ENCODE measurements at places on chromosomes 13 and 19.

DNA sequence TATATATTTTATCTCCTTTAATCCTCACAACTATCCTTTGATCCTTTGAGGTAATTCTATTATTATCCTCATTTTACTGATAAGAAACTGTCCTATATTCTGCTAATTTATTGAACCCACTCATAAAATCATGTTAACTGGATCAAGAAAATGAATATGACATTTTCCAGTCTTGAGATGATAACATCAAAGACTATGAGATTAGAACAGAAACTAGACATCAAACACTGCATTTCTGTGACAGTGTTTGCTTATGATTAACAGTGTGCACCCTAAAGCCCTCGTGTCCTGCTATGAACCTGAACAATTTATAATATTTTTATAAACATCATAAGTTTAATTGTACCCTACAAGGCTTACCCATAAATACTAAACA, 96.3 kb downstream of the TBC1D4 start:
- DNase-seq, result no peak

GRCh38 chr13:44768775-44769581, 192.8 kb upstream of the TSC22D1 start:
- no peak for DNase-seq

DNA sequence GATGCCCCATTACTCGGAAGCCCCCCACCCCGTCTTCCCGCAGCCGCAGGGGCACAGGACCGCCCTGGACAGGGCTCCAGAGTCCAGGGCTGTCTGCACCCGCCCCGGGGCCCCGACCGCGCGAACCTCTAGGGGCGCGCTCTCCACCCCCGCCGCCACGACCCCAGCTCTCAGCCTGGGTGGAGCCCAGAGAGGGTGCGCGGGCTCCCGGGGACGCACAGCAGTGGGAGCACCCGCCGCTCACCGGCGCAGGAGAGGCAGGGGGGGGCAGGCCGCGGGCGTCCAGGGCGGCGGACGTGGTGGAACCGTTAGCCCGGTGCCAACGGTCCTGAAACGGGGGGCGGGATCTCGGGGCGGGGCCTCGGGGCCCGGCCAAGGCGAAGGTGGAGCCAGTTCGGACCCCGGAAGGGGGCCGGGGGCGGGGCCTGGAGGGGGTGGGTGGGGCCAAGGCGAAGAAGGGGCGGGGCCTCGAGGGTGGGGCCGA, at the start of gene ATP8B3:
ATP8B3 (minus strand) TSS at position 335 of the 484 bp plus-strand sequence. CDS start 540 bp downstream, outside the sequence.
- no peak for DNase-seq

DNA sequence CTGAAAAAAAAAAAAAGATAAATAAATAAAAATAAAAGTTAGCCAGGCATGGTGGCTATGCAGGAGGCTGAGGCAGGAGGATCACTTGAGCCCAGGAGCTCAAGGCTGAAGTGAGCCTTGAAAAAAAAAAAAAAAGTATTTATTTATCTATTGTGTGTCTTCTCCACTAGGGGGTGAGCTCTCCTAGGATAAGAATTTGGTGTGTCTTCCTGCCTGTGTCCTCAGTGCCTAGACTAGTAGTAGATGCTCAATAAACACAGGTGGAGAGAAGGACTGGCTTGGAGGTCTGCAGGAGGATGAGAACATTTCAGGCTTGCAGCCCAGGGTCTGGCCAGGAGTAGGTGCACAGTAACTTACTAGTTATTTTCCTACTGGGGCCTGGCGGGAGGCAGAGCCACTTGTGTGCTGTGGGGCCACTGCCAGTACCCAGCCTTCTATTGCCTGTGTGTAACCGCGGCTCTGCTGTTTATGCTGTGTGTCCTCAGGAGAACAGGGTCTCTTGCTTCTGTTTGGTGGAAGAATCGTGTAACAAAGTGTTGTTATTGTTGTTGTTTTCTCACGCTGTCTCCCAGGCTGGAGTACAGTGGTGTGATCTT, 5.4 kb downstream of the LMTK3 start:
- DNase-seq, result peak; percentile 47

DNA sequence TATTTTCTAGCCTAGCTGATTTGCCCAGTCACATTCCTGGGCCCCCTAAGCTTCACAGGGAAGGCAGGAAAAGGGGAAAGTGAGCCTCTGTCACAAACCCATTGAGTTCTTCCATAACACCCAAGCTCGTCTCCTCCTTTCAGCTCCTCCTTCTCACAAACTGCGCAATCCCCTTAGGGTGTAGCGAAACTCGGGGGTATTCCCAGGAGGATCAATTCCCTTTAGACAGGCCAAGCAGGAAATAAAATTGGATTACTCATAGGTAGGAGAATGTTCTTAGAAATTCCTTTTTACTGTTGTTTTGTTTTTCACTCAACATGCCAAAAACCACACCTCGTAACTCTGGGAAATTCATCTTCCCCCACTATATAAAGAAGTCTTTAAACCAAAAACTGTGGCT, 139.3 kb downstream of the IRS2 start:
- no peak for DNase-seq

DNA sequence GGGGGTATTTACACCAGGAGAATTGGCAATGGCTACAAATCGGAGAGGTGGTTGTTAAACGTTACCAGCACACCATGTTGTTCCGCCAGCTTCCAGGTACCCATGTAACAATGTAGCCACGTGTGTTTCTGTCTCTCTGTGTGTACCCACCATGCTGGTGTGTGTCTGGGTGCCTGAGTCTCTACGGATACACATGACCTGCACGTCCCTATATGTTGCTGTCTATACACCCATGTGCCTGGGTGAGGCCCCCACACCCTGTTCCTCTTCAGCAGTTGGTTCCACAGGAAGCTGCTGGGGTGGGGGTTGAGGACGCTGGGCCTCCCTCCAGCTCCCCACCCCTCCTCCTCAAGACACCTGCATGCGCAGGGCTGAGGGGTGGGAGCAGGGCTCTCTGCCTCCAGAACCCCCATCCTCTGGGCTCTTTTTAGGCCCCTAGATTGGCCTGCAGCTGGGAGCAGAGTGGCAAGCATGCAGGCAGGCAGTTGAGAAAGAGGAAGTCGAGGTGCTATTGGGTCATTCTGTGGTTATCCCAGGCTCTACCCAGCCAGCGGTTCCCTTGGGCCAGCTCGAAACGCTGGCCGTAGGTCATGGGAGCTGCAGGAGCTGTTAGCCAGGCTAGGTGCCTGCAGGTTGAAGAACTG, at the start of gene ARHGEF18:
ARHGEF18 (plus strand) TSS at position 351 of the 644 bp plus-strand sequence. CDS start 13,954 bp downstream, outside the sequence.
- DNase-seq, result no peak

GRCh38 chr13:30743319-30744055, 8.1 kb downstream of the ALOX5AP start:
- DNase-seq, result no peak

DNA sequence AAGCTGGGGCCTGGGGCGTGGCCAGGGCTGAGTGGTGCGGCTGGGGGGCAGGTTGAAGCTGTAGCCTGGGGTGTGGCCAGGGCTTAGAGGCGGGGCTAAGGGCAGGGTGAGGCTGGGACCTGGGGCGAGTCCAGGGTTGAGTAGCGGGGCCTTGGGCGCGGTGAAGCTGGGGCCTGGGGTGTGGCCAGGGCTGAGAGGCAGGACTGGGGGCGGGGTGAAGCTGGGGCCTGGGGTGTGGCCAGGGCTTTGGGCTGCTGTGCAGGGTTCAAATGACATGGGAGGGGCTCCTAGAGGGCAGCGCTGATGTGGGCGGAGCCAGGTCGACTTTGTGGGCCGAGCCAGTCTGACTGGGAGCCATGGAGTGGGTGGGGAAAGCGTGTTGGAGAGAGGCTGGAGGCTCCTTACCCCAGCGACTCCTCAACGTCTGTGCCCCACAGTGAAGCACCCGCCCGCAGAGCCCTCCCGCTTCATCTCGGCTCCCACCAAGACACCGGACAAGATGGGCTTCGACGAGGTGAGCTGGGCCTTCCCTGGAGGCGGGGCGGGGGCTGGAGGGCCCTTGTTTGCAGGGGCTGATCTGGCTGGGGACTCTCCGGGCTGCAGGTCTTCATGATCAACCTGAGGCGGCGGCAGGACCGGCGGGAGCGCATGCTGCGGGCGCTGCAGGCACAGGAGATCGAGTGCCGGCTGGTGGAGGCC, 21.5 kb downstream of the COLGALT1 start:
- DNase-seq, result no peak

DNA sequence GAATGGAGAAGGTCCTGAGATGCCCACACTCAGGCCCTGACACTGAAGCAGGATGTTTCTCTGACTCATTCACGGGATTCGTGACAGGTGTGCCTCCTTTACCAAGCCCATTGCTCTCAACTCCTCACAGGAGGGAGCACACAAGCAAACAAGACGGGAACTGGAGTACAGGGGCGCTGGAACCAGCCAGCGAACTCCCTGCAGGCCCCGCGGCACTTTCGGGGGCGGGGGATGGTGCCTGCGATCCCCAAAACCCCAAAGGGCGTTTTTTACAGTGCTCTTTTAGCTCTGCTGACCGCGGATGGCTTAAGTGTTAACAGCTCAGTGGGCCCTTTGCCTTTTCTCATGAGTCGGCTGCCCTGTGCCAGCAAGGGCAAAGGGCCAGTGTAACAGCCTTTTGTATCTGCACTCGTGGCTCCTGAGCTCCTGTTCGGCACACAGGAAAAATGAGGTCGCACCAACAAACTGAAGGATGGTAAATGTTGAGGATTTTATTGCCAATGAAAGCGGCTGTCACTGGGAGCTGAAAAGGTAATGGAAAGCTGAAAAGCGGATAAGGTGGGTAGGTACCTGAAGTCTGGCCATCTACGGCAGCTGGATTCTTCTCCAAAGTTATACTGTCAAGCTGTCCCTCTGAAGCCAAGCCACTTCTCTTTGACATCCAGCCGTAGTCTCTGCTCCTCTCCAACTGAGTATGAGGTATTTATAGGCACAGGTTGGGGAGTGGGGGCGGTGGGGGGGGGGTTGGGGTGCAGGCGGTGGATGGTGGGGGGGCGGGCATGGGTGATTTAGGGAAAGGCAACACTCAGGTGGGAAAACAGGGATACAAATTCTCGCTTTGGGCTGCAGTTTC, 65.0 kb upstream of the TRPC4 start:
- no peak for DNase-seq

DNA sequence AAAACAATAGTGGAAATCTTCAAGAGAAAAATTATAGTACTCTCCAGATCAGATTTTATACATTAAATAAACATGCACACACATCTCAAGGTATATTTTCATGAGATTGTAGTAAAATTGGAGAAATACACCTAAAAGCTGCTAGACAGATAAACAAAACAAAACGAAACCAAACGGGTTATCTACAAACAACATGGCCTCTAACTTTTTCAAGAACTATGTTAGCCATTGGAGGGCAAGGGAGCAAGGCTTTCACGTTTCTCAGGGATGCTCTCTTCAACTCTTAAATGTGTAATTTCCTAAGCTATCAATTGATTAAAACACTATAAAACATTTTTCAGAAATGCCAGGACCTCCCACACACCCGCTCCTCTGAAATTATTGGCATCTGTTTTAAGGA, 1262.4 kb upstream of the PCDH20 start:
- no peak for DNase-seq

DNA sequence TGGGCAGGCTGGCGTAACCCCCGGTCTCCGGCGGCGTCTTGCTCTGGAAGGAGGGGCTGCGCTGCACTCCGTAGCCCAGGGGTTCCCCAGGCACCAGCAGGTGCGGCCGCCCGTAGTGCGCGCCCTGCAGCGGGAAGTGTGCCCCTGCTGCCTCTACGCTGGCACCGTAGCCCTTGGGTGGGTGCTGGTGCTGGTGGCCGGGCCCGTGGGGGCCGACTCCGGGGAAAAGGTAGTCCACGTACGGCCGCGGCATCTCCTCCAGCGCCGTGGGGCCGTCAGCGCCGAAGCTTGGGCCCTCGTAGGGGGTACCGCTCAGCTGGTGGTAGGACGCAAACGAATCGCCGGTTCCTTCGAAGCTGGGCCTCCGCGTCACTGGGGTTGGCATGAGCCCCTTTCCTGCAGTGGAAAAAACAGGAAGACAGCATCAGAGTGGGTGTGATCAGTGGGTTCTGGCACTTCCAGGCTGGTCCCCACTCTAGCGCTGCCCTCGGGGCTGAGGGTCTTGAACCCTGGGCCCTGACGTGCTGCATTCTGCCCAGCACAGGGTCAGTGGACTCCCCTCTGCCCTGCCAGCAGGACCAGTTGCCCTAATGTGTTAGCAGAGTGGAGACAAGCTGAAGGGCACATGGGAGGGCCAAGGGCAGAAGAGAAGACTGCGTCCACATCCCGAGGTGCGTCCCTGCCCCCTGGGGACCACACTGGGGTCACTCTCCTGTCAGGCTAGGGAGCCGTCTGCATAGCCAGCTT, 72.3 kb downstream of the LATS2 start:
- DNase-seq, result no peak

DNA sequence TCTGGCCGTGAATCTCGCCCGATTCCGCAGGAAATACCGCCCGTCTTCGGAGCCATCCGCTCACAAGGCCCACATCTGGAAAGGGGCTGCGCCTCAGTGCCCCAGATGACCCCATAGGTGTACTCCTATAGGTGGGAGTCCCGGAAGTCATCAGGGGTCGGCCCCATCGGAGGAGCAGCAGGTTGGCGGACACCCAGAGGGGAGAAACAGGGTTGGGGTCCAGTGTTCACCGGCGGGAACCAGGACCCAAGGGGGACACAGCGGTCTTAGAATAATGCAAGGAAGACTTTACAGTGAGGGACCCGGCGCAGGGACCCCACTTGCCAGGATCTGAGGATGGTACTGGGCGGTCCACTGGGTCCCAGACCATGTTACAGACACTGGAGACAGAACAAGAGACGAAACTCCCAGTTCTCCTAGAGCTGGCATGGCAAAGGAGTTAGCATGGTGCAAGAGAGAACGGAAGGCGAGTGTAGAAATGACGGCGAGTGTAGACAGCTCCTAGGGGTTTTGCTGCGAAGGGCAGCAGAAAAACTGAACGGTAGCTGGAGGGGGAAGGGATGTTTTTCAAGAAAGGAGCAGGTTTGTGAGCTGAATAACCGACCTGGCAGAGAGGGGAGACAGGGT, 4.2 kb upstream of the RGL3 start:
- DNase-seq, result no peak

DNA sequence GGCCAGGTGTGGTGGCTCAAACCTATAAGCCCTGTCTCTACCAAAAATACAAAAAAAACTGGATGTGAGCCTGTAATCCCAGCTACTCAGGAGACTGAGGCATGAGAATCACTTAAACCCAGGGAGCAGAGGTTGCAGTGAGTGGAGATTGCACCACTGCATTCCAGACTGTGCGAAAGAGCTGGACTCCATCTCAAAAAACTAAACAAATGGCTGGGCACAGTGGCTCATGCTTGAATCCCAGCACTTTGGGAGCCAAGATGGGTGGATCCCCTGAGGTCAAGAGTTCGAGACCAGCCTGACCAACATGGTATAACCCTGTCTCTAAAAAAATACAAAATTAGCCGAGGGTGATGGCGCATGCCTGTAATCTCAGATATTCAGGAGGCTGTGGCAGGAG, 34.9 kb upstream of the ZNF83 start:
- no peak for DNase-seq

GRCh38 chr13:91184244-91184926, 163.1 kb upstream of the MIR17HG start:
- DNase-seq, result no peak

DNA sequence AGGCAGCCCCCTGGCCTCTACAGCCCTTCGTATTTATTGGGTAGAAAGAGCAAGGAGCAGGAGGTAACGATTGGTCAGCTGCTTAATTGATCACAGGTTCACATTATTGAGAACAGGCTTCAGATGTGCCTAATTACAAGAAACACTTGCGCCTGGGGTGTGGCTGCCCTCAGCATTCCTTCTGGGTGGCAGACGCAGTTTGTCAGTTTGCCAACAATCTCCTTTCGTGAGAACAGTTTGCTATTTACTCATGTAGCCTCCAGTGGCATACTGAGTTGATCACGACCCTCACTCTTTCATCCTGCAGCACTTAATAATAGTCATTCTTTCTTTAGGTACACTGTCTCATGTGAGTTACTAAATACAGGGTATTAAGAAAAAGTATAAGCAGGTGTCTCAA, 985.6 kb downstream of the SLITRK5 start:
- DNase-seq, result no peak

- DNase-seq, result no peak
Measured at GRCh38 chr19:16036397-16036925, 39.8 kb upstream of the TPM4 start.

Measured in NCI-H524 treated with DMSO at 0.1 percent for 48 hours (cell line).